ENCODE measurements at places on chromosomes 2 and 18. TPM values are rescaled to one million over a fixed set of nuclear protein-coding genes. Genes with fewer than 3 reads are reported as not detected.

RFTN2 gene
- total RNA-seq: 10.2 TPM

RAB27B gene
- total RNA-seq: 0.77 TPM

CNTNAP5 gene
- total RNA-seq: not detected

SCN1A gene
- total RNA-seq: 0.50 TPM

MAP3K20 gene
- total RNA-seq: 138 TPM

NEURL3 gene
- not detected for total RNA-seq

RAPGEF4 gene
- total RNA-seq: 1.3 TPM

HOXD12 gene
- total RNA-seq: not detected

DES gene
- total RNA-seq: 69.3 TPM

FBXO48 gene
- 0.26 TPM for total RNA-seq

ATP6V1C2 gene
- total RNA-seq: under 0.01 TPM

OTX1 gene
- 0.17 TPM for total RNA-seq

MGAT5 gene
- 75.0 TPM for total RNA-seq

PREPL gene
- total RNA-seq: 67.2 TPM

IL18RAP gene
- under 0.01 TPM for total RNA-seq

IL1RL2 gene
- 3.1 TPM for total RNA-seq

KCNF1 gene
- 2.6 TPM for total RNA-seq

TUBB6 gene
- 408 TPM for total RNA-seq

EML6 gene
- total RNA-seq: 1.3 TPM

DPYSL5 gene
- not detected for total RNA-seq

NEUROD1 gene
- not detected for total RNA-seq

TMEM237 gene
- 23.8 TPM for total RNA-seq

VIT gene
- total RNA-seq: 0.77 TPM

CD207 gene
- not detected for total RNA-seq

SLC16A14 gene
- 5.6 TPM for total RNA-seq

CLEC4F gene
- total RNA-seq: not detected
